ENCODE measurements at places on chromosomes 2 and 18.

GRCh38 chr2:32558492-32558891, 69.4 kb upstream of the TTC27 start:
- no peak for DNase-seq

DNA sequence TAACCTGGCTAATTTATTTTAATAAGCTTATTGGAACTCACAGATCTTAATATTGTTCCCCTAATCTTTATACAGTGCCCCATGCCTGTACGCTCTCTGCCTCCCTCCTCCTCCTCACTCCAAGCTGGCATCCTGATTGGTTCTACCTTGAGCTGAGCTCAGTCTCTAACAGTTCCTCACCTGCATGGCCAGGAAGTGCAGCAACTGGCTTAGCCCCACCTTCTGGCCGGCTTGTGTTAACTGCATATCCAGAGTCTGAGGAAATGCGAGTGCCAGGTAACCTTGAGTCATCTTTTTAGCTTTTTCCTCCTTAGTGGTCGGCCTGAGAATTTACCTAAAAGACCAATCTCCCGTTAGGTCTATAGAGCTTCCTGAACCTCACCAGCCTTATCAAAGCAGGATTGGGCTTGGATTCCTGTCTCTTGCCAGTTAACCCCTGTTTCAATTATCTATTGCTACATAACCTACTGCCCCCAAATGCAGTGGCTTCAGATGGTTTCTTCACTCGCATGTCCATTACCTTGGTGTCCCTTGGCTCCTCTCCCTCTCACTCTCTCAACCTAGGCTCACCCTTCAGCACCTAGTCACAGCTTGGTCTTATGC, 89.5 kb upstream of the STK39 start:
- no peak for DNase-seq

DNA sequence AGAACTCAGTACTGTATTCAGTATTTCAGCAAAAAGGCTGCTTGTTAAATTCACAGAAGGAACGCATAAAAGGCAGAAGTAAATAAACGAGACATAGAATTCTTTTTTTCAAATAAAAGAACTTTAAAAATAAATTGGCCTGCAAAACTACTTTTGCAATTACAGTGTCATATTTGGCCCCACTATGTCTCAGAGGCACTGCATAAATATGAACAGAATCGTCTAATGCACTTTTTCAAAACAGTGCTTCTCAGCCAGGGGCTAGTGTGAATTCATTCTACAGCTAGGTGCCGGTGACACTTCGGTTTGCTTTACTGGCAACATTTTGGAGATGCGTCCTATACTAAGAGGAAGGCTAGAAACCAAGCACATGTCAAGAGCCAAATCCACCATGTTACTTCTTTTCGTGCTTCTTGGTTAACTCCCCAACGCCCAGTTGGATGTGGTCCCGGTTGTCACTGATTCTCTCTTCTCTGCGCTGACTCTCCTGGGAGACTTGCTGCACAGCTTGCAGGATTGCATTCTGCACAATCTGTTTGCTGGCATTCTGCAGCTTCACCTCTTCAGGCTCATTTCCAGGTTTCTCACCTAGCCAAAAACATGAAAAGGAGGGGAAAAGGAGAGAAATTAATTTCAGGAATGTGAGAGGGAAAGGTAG, 51.8 kb downstream of the AKAIN1 start:
- DNase-seq = no peak

DNA sequence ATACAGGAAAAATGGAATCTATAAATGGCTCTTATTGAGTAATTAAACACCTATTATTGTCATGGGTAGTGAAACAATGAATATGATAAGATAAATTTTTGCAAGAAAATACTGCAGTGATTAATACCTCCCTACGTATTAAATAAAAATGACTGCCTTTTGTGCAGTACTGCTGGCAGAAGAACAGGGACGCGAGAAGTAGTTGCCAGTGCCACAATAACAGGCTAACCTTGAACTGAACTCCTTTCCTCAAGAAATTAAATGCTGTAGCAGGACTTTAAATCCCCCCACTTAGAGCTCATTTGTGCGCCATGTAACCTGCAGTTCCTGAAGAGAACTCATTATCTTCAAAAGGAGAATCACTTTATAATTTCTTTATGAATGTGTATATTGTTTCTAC, 24.6 kb downstream of the FIGN start:
- no peak for DNase-seq

DNA sequence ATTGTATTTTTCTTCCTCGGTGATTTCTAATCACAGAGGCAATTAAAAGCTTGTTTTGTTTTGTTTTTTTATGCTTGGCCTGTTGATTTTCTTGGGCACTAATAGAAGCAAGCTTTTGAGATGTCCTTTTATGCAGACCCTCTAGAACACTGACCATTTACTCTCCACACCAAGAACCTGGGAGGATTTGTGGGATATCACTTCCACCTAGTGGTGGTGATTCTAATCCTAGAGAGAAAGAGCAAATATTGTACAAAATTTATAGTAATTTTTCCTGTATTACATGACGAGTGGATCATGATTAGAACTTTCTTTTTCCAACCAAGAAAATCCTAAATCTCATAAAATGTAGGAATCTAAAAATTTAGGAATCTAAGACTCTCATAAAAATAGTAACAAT, 23.4 kb downstream of the NEMP2 start:
- no peak for DNase-seq

GRCh38 chr18:37327063-37327577, 238.5 kb downstream of the CELF4 start:
- no peak for DNase-seq
